ENCODE measurements at places on chromosomes 3 and 15. TPM values are rescaled to one million over a fixed set of nuclear protein-coding genes. Genes with fewer than 3 reads are reported as not detected.

The RBP2 gene
- not detected for total RNA-seq

The PARP14 gene
- 8.8 TPM for total RNA-seq

The FOXL2NB gene
- 0.94 TPM for total RNA-seq

The ADAMTSL3 gene
- 40.4 TPM for total RNA-seq

The SLC4A7 gene
- total RNA-seq = 268 TPM

The POLQ gene
- 3.8 TPM for total RNA-seq

The LDHAL6B gene
- total RNA-seq = not detected

The MAPKAPK3 gene
- total RNA-seq = 5.3 TPM

The RNF168 gene
- total RNA-seq = 23.5 TPM

The GABRA5 gene
- total RNA-seq = 54.5 TPM

The BTBD1 gene
- 136 TPM for total RNA-seq

The TRAK1 gene
- total RNA-seq = 62.6 TPM

The ACOX2 gene
- 3.4 TPM for total RNA-seq

The ZNF860 gene
- 5.3 TPM for total RNA-seq

The PRKCD gene
- 0.94 TPM for total RNA-seq

The JMJD7 gene
- 0.63 TPM for total RNA-seq

The GCNT3 gene
- not detected for total RNA-seq

The MORC1 gene
- not detected for total RNA-seq

The CCDC39 gene
- 0.63 TPM for total RNA-seq

The OIP5 gene
- 3.4 TPM for total RNA-seq

The SEMA5B gene
- total RNA-seq = 28.5 TPM

The GMPS gene
- total RNA-seq = 47.0 TPM
